Activated T-cell treated with anti-CD3 and anti-CD28 coated beads, Interleukin-2, amount 50 U/mL, for 1 hour (primary cell): ENCODE measurements at places on chromosomes 1 and 21.

DNA sequence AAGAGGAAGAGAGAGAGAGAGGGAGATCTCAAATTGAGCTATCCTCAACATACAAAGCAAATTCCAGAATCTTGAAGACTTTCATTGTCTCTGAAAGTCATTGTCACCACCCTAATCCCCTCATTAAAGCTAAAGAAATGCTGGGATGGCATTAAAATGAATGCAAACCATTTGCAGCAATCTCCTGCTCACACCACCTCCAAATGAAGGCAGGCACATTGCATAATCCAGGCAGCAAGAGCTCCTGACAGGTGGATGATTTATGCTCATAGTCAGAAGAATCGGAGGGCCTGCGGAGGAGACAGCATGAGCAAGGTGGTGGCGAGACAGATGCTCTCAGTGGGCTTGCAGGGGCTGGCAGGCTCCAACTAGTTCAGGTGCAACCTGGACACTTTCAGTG lies 90.2 kb downstream of the ESRRG start:
- DNase-seq: no peak

DNA sequence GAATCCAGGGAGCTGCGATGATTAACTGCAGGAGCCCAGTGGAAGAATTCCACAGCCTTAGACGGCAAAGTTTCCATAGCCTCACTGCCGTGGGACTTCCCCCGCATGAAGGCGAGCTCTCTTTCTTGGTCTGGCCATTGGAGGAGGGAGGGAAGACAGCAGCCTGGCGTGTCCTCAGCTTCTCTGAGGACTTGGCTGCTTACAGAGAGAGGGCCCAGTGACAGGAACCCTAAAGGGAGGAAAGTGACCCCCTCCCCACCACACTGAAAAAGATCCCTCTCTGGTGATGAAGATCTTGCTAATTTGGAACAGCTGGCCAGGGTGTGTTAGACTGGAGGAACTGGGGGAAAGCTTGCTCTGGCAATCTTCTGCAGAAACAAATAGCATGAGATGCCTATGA lies 41.0 kb downstream of the ATP2B4 start:
- DNase-seq: no peak

DNA sequence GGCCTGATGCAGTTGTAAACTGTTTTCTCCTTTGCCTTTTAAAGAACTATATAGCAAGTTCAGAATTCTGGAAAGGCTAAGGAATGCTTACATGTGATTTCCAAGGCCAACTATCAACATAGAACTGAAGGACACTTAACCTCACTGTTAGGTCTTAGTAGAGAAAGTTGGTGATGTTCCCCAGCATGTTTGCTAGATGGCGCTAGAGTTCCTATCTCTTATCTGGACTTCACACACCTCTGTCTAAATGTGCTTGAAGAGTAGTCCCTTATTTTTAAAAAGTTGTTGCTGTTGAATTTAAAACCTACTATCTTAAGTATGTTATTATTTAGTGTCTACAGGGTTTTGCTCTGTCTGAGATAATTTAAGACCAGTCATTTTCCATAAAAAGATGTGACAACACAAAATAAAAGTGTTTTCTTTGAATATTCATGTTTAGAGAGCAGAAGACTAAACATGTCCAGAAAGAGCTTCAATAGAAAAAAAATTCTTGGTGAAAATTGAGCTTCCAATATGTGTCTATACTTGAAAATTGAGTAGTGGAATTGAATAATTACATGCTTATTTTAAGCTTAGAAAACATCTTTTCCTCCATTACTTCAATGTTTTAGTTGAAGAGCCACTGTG lies 237.3 kb downstream of the S1PR1 start:
- DNase-seq: no peak

DNA sequence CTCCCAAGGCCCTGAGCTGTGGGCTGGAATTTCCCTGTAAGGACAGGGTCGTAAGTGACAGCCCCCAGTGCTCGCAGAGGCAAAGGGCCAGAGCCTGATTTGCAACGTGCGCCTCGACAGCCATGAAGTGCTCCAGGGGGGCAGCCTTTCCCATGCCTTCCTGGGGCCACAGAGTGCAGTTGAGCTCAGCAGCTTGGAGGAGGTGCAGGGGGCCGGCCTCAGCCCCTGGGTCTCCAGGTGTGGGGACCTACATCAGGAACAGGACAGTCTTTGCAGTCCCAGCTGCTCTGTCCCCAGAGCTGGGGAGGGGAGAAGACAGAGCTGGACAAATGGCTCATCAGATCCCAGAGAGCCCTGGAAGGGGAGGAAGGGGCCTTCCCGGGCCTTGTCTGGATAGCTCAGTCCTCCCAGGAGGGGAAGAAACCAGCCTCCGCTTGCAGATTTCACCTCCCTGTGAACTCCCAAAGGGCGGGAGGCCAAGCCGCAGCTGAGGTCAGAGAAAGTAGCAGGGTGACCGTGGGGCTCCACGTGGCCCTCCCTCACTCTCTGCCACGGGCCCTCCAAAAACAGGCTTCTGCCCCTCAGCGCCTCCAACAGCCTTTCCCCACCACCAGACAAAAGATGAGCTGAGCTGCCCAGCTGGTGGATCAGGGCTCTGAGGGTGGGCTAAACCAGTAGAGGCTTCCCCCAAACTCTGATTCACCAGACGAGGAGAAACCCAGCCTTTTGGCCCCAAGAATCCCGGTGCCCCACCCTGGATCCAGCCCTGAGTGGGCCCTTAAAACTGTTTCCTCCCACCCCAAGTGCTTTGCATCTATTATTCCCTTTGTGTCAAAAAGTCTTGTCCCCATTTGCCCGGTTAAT lies 76.5 kb downstream of the DHRS3 start:
- no peak for DNase-seq

DNA sequence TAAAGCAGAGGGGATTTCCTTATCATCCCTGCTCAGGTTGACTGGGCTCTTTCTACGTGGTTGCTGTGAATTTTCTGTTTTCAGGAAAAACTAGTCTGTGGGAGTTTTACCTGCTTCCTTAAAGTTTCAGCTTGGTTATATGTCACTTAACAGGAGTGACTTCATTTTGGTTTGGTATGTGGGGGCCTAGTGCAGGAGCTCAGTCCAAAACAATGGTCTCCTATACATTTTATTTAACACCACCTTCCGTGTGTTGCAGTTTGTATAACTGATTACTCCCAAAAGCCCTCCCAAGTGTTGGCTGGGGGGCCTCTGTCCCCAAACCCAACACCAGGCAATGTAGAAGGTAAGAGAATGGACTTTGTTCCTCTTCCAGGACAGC lies 5.3 kb downstream of the IL23R start:
- no peak for DNase-seq

GRCh38 chr1:115911294-115911693 lies 65.0 kb upstream of the SLC22A15 start:
- DNase-seq: no peak

- DNase-seq: no peak
Measured at GRCh38 chr1:193270996-193271395, 84.6 kb upstream of the B3GALT2 start.

- no peak for DNase-seq
Measured at GRCh38 chr1:37107153-37107907, 73.0 kb upstream of the GRIK3 start.

DNA sequence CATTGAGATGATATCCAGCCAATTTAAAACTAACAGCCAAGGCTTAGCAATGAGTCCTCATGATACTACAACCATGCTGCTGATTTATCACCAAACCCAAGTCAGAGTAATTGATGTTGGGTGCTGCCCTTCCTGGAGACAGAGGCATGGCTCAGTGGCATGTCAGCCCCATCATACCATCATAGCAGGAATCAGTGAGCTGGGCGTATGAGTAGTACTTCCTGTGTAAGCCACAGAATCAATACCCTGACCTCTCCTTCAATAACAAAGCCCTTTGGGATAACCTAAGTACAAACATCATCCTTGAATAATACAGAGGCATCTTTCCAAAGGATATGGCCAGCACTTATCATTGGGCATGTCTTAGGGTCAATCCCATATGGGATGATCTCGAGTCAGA lies 3.0 kb upstream of the LCE1E start:
- no peak for DNase-seq

- no peak for DNase-seq
Measured at GRCh38 chr1:219488275-219488674, 124.6 kb downstream of the ZC3H11B start.

DNA sequence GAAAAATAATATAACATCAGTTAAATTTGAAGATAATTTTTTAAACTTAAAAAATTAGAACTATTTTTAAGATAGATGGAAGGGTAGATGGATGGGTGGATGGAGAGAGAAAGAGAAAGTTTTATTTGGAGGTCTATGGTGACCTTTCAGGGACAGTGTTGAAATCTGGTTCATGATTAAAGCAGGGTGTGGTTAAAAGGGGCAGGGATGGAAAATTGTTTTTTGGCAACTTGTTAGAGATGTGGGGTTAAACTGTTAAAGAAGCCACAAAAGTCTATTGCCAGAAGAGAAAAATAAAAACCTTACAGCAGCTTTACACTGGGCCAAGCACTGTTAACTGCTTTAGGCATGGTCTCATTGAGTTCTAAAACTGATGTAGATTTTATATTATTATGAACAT lies 134.9 kb upstream of the GORAB start:
- DNase-seq: no peak

- DNase-seq: no peak
Measured at GRCh38 chr1:200376528-200376927, 33.3 kb downstream of the ZNF281 start.

- no peak for DNase-seq
Measured at GRCh38 chr21:33650230-33650629, 7.9 kb downstream of the ITSN1 start.

DNA sequence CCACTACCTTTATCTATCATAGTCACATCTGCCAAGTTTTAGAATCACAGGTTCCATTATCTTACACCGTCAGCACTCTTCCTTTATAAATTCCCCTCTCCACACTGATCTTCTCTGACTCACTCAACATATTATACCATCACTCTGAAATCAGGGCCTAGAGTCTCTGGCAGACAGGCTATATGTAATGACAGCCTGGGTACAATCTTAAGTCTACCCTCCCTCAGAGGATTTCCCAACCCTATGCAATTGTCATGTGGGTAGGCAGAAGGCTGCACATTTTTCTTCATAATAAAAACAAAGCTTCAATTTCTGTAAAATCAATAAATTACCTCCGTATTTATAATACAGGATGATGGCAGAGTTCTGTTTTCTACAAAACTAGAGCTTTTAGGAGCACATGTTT lies 138.0 kb downstream of the RERE start:
- no peak for DNase-seq

GRCh38 chr1:60742339-60742738 lies 340.0 kb upstream of the NFIA start:
- DNase-seq: no peak

- peak; percentile 65 for DNase-seq
Measured at GRCh38 chr21:36104317-36105300, 30.3 kb upstream of the CBR3 start.

DNA sequence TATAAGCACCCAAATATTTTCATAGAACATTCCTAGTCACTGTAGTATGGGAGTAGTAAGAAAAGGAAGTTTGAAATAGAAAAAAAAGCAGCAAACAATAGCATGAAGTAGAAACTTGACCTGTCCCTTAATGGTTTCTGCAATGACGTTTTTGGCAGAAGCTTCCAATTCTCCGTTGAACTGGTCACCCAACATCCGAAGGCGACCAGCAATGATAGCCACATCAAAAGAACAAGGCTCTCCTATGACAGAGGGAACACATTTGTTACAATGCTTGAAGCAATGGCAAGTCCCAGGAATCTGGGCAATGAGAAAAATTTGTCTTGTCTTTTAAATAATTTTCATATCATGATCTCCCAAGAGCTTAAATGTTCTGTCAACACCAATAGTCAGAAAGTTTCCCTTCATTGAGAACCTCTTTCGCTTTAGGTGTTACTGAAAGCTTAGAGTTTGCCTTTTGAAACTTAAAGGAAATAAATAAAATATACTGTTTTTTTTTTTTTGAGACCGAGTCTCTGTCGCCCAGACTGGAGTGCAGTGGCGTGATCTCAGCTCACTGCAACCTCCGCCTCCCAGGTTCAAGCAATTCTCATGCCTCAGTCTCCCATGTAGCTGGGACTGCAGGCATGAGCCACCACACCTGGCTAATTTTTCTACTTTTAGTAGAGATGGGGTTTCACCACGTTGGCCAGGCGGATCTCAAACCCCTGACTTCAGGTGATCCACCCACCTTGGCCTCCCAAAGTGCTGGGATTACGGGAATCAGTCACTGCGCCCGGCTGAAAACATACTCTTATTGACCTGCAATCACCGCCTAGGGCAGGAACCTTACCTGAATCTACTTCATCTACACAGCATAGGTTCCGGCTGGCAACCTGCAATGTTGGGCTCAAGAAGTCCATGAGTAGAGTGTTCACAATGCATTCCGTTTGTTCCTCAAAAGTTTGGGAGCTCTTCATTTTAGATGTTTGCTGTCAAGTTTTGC lies 672 bp downstream of the BCL2L15 start:
- no peak for DNase-seq

DNA sequence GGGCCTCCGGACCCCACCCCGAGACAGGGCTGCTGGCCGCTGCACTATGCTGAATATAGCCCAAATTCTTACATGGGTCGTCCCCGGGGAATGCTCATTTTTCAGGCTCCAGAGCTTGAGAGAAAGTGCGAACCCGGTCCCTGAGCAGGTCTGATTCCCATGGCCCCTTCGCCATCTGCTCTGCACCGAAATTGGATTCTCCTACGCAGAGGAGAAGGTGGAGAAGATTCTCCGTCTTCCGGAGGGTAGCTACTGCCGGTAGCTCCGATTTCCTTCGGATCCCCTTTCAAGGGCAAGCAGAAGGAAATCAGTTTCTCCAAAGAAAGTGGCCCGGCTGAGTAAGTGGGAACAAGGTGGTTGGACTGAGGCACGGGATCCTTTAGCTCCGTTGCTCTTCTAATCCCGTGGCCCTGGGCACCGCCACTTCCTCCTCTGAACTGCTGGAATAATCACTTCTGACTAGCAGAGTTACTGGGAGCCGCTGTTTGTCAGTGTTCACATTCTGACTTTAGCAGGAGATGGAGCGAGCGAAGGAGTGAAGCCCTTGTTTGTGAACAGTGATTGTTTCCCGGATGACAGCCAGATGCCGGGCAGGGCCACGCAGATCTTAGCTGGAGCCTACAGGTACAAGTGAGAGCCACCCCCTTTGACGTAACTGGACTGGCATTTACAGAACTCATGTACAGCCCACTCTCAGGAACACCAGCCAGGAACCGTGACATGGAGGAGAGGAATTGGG lies 1.1 kb upstream of the ZNF496 start:
- no peak for DNase-seq

GRCh38 chr1:3355894-3356826 lies 98.3 kb upstream of the ARHGEF16 start:
- DNase-seq: no peak

DNA sequence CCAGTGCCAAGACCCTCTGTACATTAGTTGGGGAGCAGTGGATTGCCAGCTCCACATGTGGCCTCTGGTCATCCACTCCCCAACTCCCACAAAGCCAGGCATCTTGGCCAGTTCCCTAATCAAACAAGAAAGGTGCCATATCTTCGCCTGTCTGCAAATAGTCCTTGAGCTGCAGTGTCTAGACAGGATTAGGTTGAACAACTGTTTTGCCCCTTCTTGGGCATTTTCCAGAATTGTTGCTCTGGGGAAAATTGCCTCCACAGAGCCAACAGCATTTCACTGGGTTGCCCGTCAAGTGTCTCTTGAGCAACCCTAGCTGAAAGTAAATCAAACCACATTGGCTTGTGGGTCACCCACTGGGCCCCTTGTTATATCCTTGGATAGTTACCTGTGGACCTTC lies 109.3 kb downstream of the GDAP2 start:
- DNase-seq: no peak
